ENCODE measurements at places on chromosomes 2 and 18.
A peak's percentile ranks its signal among the peaks of the same experiment; 100 is the strongest.

DNA sequence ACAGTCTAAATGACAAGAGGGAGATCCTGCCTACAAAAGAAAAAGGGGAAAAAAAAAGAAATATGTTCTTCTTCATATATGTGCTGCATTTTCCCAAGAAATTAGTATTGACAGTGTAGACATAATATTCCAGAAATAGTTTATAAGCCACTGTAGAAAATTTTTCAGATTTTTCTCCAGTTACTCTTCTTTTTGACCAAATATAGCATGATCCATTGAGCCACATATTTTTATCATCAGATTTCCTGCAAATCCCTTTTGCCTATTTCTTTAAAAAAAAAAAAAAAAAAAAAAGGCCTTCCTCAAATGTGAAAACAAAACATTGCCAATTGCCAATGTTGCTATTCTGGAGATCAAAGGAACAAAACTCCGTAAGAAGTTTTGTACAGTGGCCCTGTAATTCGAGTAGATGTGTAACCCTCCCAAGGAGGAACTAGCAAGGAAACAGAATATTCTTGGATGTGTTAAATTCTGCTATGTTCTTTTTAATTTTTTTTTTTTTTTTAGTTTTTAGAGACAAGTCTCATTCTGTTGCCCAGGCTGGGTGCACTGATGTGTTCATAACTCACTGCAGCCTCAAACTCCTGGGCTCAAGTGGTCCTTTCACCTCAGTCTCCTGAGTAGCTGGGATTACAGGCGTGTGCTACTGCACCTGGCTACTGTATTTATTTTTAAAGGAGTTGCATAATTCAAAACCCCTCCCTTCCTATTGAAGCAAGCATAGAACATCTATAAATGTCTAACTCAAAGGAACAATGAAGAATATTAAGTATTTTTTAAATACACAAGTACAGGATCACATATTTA is 12.5 kb upstream of the CABYR start:
- DNase-seq, result no peak

GRCh38 chr2:172938713-172939375 is 136.8 kb upstream of the MAP3K20 start:
- DNase-seq, result no peak

DNA sequence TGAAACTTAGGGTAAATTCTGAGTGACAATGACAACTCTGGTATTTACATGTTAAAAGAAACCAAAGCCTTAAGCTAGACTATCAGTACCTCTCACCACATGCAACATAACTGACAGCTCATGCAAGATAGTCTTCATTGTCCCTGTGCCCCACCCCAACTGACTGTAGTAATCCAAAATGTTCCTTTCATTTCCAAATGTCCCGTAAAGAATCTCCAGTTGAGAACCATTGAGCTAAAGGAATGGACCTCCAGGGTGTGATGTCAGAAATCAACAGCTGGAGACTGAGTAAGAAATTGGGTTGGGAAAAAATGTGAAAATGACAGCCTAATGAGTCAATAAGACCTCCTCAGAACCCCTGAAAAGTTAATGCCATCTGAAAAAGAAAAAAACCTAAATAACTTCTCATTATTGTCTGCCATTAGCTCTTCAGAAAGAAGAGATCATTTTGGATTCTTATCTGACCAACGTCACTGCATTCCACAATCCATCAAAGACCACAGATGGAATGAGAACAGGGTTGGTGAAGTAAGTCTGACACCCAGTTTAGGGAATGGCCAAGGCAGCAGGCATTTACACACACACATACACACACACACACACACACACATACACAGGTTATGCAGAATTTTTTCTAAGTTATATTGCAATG is 51.7 kb upstream of the ACVR2A start:
- no peak for DNase-seq

DNA sequence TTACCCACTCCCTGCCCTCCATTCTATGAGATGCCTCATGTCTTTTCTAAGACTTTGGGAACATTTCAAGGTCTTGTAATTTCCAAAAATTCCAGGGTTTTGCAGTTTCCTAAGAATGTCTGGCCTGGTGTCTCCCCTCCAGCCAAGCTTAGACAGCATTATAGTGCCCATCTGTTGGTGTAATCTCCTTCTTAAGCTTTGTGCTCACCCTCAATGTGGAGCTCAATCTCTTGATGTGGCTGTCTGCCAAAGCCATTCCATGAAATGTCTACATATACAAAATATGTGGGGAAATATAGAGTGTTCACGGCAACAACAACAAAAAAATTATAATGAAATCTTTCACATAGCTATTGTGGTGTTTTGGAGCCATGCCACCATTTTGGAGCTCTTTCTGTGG is 558.4 kb downstream of the PIK3C3 start:
- DNase-seq, result no peak

- no peak for DNase-seq
Measured at GRCh38 chr18:58580623-58581022, 48.3 kb downstream of the ALPK2 start.

DNA sequence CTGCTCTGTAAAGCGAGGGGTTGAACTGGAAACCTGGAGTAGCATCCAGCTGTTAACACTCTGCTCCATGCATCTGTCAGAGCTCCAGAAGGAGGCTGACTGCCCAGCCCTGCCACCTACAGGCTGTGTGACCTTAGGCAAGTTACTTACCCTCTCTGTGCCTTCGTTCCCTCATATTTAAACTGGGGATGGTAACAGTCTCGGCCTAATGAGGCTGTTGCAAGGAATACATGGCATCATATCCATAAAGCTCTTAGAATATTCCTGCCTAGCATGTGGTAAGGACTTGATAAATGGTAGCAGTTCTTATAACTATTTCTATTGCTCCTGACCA is 80.6 kb downstream of the LRRFIP1 start:
- DNase-seq, result no peak

GRCh38 chr2:79189465-79189864 is 29.9 kb upstream of the REG3A start:
- DNase-seq, result no peak

- no peak for DNase-seq
Measured at GRCh38 chr2:38723173-38723572, 28.0 kb downstream of the SRSF7 start.

DNA sequence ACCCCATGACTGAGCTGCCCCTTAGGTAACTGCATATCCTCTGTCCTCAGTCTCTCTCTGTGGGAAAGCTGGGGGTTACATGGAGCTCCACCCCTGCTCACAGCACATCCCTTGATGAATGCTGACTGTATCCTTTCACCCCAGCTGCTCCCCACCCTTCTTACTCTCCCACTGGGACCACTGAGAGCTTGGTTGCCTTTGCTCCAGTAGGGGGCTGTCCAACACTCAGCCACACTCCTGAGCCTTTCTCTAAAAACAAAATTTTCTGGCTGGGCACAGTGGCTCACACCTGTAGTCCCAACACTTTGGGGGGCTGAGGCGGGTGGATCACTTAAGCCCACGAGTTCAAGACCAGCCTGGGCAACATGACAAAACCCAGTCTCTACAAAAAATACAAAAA is 89.2 kb upstream of the MSH2 start:
- DNase-seq, result no peak

- DNase-seq, result no peak
Measured at GRCh38 chr2:160029270-160029628, 33.2 kb downstream of the PLA2R1 start.

DNA sequence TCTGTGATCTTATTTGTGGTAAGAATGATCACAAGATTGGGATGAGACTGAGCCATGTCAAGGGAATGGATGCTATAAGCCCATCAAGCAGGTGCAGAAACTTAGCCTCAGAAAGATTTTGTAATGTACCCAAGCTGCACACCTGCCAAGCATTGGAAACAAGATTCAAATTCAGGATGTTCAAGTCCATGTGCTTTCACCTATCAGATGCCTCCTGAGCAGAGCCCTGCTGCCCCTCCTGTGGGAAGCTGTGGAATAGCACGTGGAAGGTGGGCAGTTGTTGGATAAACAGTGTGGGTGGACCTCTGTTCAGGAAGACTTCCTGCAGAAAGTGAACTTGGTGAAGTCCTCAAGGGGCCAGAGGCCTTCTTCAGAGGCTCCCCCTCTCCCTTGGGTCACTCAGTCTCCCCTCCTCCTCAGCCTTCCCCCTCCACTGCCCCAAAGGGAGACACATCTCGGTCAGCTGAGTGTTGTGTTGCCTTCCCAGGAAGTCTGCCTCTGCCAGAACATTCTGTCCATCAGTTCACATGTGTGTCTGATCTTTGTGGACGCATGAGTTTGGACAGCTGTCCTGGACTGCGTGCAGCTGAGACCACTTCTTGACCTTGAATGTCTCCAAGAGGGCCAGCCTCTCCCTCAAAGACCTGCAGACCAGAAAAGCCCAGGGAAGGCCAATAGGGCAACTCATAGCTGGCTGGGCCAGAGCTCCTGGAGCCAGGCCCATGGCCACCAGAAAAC is 186.1 kb downstream of the INHBB start:
- no peak for DNase-seq

- peak; percentile 71 for DNase-seq
Measured at GRCh38 chr2:165563468-165564225, 94.1 kb downstream of the CSRNP3 start.

GRCh38 chr18:7002107-7002506 is 115.5 kb downstream of the LAMA1 start:
- DNase-seq, result peak; percentile 80

Measured in NCI-H2081 (cell line).